ENCODE measurements at places on chromosomes 3 and 15.

- no peak for DNase-seq
These were observed 48.2 kb upstream of the FMN1 start for GRCh38 chr15:33242669-33243191.

- DNase-seq: no peak
These were observed 464.1 kb downstream of the RAP2B start for GRCh38 chr3:153626158-153626557.

DNA sequence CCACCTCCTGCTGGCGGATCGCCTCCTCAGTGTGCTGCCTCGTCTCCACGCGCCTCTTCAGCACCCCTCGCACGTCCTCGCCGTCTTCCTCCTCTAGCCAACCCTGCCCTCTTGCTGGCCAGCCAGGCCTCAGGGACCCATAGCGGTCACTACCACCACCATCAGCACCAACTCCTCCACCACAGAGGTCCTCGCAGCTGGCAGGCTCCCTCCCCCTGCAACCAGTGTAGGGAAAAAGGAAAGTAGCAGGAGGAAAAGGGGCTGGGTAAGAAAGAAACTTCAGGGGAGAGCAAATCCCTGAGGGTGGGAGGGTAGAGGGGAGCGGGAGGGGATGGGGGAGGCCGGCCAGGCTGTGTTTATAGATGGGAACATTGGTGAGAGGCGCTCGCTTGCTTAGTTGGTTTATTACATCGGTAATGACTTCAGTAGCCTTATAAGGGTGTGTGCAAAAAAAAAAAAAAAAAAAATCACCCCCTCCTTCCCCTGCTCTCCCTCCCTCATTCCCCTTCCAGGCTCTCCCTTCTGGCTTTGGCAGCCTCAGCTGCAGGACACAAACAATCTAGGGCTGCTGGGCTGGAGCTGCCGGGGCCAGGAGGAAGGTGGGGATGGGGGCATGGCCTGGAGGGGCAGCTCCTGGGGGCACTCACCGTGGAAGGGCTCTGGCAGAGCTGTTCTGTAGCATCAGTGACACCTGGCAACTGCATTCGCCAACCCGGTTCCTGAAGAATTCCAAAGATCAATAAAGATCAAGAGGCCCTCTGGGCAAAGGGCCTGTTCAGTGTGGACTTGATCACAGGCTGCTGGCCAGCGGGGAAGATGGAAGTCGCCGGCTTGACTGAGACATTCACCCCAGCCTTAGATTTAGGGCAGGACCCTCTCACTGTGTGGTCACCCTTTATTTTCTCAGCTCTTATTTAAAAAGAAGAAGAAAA, 116.2 kb upstream of the HACD2 start:
- DNase-seq: no peak

- no peak for DNase-seq
These were observed 109.6 kb downstream of the FNDC3B start for GRCh38 chr3:172148702-172149565.

DNA sequence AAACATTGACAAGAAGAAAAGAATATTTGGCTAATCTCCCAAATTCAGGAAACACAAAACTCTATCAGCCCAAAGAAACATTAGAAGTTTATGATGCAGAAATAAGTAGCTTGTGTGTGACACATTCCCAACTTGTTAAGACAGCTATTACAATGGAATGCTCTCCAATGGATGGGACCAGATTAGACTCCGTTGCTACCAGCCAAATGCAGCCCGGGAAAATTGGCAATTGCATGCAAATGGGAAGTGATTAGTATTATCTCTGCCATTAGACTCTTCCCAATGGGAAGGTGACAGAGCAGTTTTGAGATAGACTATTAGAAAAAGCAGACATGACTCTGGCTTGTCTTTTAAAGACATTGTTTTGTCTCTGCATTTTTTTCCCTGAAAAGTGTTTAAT, 37.4 kb upstream of the KCNMB2 start:
- DNase-seq: no peak

- DNase-seq: no peak
These were observed 456.1 kb upstream of the IL12A start for GRCh38 chr3:159532577-159532976.

GRCh38 chr15:39079296-39079847, 501.5 kb upstream of the THBS1 start:
- no peak for DNase-seq

- no peak for DNase-seq
These were observed 61.5 kb upstream of the GOLIM4 start for GRCh38 chr3:168157099-168157700.

DNA sequence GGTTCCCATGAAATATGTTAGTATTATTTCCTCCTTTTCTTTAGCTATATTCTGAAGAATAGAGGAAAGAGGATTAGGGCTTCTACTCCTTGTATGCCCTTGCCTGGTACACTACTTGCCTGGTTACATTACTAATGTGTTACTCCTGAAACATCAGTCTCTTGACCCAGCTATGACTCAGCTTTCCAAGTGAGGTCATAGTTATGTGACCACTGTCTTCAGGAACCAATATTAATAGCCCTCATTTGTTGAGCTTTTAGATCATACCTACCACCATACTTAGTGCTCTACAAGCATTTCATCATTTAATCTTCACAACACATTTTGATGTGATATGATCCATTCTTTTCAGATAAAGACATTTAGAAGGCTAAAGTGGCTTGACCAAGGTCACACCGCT, 60.3 kb downstream of the CMSS1 start:
- no peak for DNase-seq

Measured in substantia nigra (tissue), 51 donors.